ENCODE measurements at places on chromosomes 4 and X.

DNA sequence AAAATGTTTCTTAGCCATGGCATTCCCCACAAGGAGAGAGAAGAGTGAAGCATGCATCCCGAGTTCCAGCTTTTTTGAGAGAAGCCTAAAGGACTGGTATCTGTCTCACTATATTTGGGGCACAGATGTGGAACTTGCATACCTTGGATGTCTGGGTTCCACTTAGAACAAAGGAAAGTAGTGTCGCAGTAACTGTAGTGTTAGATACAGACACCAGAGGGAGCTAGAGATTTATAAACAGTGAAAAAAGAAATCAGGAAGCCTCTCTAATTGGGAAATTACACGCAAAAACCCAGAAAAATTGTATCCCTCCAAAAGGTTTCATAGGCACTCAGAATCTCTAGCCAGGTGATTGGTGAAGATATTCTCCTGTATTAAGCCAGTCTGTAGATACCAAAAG is 34.4 kb downstream of the AGTR2 start:
- peak; percentile 5 for DNase-seq

DNA sequence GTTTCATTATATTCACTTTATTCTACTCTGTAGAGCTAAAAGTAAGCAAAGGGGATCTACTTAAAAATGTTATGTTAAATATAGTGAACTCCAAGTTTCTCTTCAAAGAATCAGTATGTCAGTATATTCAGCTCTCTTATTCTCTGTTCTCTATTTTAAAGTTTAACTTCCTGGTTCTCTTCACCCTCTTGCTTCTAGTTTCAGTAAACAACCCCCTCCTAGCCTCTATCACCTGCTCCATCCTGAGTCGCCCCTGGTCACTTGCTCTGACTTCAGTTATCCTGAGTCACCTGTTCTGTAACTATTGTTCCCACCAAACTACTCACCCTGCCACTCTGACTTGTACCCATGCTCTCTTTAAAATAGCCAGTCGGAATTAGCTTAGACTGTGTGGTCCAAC is 180.9 kb upstream of the AADAT start:
- DNase-seq, result no peak

GRCh38 chr4:25022766-25023165 is 8.0 kb downstream of the LGI2 start:
- no peak for DNase-seq

DNA sequence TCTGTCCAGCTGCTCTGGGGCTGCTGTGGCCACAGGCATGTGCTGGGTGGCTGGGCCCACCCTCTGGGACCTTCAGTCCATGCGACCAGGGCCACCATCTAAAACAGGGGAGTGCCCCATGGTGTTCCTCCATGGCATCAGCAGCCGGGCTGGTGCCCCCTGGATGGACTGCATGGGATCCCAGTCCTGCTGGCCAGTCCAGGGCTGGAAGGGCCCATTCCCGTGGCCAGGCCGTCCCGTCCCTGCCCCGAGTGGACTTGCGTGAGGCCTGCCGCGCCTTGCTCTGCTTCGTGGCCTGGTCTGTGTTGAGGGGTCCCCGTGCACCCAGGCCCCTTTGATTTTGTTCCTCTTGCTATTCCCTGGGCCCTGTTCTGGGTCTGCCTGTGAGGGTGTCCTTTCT is 36.4 kb downstream of the SORCS2 start:
- DNase-seq, result no peak

All from SK-N-SH (cell line).